ENCODE measurements at places on chromosomes 12 and 14.
A peak's percentile ranks its signal among the peaks of the same experiment; 100 is the strongest.

DNA sequence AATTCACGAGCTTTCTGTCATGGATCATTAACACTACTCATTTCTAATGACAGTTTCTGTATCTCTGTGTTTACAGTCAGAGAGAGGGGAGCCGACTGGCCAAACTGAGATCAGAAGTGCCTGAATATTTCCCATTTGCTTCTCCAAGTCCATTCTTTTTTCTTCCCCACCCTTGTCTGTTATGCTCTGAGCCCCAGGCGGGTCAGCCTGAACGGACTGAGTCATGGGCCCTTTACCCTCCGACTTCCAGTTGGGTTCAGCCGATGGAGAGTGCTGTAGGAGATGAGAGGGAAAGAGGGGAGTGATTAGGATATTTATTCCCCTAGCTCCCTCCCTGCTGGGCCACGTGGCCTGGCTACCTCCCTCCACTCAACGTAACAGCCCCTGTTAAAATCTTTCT lies 104.7 kb downstream of the PAH start:
- DNase-seq, result no peak

DNA sequence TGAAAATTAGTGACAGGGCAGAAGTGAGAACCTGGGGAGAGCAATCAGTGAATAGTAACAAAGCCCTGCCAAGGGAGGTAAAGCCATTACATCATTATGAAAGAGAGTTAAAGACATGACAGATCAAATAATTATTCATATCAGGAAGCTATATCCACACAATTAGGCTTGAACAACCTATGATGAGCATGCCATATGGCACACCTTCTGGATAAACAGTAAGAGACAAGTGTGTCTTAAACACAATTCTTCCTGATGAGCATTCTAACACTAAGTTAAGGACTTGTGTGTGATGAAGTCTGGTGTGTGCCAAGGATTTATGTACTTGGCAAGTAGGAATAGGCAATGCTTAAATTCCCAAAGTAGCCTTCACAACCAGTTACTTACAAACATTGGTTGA lies 76.1 kb downstream of the GALNT4 start:
- no peak for DNase-seq

DNA sequence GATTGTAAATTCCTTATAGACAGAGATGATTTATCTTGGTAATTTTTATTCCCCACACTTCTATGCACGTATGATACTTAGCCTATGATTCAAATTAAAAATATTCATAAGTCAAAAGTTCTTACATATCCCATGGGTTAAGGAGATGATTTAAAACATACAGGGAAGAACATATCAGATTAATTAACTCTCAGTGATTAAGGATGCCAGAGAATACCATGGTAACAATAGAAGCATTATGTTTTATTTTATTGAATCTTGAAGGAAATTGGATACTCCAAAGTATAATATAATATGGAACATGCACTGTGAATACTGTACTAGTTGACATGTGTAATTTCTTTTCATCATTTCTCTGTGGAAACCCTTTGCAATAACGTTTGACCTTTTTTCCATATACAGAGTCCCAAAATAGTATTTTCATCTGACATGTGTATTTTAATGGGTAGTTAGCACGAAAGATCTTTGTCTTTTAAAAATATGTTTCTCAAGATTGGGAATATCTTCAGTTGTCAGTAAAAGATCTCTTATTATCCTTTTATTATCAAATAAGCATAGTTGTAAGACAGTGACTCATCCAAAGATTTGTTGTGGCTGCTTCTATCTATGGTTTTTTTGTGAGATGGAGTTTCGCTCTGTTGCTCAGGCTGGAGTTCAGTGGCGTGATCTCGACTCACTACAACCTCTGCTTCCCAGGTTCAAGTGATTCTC lies 166.7 kb downstream of the RAD51B start:
- no peak for DNase-seq

DNA sequence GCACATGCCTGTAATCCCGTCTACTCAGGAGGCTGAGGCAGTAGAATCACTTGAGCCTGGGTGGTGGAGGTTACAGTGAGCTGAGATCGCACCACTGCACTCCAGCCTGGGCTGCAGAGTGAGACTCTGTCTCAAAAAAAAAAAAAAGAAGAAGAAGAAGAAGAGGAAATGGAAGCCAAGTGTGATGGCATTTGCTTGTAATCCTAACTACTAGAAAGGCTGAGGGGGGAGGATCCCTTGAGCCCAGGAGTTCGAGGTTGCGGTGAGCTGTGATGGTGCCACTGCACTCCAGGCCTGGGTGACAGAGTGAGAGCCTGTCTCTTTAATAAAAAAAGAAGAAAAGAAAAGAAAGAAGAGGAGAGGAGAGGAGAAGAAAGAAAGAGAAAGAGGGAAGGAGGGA lies 52.1 kb downstream of the LGMN start:
- DNase-seq, result no peak

DNA sequence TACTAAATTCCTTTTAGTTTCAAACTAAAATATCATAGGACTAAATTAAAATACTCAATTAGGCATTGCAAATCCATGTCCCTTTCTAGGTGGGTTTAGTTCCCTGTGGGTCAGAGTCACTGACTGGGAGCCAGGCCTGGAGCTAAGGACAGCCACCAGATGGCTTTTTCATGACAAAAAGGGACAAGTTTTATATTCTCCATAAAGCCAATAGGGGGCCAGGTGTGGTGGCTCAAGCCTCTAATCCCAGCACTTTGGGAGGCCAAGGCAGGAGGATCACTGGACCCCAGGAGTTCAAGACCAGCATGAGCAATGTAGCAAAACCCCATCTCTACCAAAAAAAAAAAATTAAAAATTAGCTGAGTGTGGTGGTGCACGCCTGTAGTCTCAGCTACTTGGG lies 35.4 kb upstream of the EIF5 start:
- peak; percentile 22 for DNase-seq

GRCh38 chr12:47804171-47804570 lies 15.5 kb downstream of the HDAC7 start:
- DNase-seq, result no peak

GRCh38 chr14:79543967-79544697 lies 667.2 kb downstream of the DIO2 start:
- DNase-seq, result no peak

DNA sequence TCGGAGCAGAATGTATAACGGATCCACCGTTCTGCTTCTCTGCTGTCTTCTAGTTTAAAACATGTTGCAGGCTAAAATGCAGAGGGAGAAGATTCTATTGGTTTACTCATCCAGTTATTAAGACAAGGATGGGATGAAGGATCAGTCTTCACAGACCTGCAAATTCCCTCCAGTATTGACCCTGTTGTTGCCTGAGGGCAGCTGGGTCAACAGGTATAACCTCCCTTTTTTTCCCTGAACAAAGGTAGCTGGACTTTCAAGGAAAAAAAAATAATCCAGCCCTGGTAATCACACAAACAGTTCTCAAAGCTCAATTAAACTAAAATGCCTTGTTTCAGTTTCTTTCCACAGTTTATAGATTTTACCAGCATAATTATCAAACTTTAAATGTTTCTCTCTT lies 480.6 kb downstream of the ZFP36L1 start:
- no peak for DNase-seq

GRCh38 chr12:93089805-93090569 lies 160.9 kb upstream of the EEA1 start:
- peak; percentile 66 for DNase-seq

- DNase-seq, result no peak
Observed at GRCh38 chr12:104515899-104516298, 59.2 kb downstream of the CHST11 start.

DNA sequence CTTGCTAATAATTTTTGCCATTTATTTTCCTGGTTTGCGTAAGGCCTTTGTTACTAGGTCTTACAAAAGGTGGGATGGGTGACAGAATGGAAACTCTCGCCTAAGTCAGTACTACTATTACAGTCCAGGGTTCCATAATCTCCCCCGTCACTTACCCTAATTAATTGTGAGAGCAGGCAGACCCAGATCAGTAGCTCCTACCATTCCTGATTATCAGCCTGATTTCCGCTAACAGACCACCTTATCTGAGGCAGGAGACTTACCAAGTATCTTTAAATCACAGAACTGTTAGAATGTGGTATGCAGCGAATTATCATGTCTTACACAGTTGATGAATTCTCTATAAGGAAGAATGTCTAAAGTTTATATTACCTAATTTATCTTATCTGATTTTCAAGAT lies 234.7 kb downstream of the FOXN3 start:
- DNase-seq, result no peak

- DNase-seq, result no peak
Observed at GRCh38 chr12:46356655-46357437, 15.7 kb downstream of the SLC38A2 start.

- peak; percentile 10 for DNase-seq
Observed at GRCh38 chr12:6606331-6607131, 648 bp downstream of the CHD4 start.

- DNase-seq, result no peak
Observed at GRCh38 chr12:103801709-103802585, 39.1 kb downstream of the NT5DC3 start.

- DNase-seq, result peak; percentile 26
Observed at GRCh38 chr12:113912760-113913329, 53.3 kb downstream of the RBM19 start.

DNA sequence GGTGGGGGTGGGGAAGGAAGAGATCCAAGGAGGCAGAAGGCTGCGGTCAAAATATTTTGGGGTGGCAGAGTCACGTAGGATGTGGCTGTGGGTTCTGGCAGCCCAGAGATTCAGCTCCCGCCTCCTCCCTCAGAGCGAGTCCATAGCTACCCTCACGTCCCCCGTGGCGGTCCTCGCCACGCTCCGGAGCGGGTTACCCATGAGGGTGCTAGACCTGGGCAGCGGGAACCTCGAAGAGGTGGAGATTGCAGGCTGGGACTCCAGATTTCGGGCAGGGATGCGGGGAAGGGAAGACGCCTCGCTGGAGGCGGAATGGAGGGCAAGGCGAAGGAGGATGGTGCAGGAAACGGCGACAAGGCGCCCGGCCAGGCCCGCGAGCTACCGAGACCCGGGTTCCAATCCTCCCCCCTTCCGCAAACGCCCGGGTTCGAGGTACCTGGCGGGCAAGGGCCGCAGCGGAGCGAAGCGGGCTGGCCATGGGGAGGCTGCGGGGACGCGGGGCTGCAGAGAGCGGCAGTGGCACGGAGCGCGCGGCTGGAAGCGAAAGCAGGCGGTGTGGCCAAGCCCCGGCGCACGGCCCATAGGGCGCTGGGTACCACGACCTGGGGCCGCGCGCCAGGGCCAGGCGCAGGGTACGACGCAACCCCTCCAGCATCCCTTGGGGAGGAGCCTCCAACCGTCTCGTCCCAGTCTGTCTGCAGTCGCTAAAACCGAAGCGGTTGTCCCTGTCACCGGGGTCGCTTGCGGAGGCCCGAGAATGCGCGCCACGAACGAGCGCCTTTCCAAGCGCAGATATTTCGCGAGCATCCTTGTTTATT lies 46.2 kb downstream of the BCAT1 start:
- no peak for DNase-seq

GRCh38 chr12:32305163-32305562 lies 94.2 kb upstream of the FGD4 start:
- peak; percentile 35 for DNase-seq

- DNase-seq, result no peak
Observed at GRCh38 chr14:65549429-65549828, 136.9 kb downstream of the FUT8 start.

DNA sequence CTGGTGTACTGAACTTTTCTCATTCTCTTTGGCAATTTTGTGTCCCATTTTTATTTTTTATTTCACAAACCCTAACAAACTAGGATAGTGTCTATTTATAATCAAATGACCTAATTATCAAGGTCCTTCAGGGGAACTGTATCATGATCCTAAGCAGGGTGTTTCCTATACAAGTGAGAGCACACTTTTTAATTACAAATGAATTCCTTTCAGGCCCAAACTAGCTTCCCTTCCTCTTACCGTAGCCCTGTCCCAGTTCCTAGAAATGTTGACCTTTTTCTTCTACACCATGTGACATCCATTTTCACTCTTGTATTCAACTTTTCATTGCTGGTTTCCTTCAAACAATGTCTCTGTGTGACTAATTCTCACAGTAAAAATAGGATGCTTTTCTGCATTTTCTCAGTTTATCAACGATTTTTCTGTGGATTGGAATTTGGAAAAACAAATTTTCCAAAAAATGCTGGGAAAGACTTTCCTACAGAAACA lies 411.4 kb downstream of the CCDC91 start:
- no peak for DNase-seq

DNA sequence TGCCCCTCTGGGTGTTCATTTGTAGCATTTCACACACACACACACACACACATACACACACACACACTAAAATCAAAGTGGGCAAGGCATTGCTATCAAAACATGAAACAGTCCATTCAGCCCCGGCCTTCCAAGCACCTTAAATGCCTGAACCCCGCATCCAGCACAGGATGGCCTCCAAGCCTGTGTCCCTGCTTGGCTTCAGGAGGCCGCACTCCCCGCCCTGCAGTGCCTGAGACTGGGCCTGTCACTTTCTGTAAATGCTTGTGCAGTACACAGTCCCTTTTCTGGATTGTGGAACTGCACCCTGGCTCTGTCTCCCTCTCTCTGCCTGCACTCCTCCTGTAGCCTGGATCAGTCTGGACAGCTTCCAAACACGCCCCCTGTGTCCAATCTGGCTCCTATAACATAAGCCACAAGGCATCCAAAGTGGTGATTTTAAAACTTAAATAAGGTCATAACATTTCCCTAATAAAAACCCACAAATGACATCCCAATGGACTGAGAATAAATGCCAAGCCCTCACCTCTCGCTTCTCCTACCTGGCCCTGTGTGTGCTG lies 972.2 kb upstream of the TMEM132C start:
- no peak for DNase-seq

- DNase-seq, result no peak
Observed at GRCh38 chr12:2934371-2934770, 24.8 kb upstream of the TEAD4 start.

DNA sequence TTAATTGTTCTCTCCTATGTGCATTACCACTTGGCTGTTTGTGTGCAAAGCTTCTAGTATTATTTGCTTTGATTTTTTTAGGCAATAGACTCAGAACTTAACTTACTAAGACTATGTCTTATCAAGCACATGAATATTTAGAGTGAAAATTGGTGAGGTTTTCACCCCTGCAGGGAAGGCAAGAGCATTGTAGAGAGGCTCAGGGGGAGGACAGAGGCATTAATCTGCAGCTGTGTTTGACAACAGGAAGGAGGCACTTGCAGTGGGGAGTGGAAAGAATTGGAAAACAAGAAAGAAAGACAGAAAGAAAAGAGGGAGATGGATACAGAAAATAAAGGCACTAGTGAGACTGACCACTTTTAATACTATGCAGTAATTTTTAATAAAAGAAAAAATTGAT lies 431.6 kb downstream of the PDZRN4 start:
- no peak for DNase-seq

DNA sequence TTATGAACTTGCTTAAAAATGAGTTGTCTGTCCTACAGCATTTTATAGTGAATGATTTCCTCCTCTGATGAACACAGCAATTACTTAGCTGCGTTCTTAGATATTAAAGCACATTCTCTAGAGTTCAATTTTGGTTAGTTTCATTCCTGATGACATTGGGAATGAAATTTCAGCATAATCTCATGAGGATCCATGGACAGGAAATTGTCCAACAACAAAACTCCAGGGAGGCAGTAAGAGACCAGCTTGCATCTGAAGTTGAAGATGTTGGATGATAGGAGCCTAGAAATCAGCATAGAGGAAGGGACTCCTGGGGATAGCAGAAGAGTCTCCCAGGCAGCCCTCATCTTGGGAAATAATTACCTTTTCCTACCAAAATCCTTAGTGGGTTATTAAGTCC lies 128.7 kb upstream of the RAP1B start:
- no peak for DNase-seq

GRCh38 chr12:46456356-46457334 lies 84.1 kb upstream of the SLC38A2 start:
- DNase-seq, result no peak

- no peak for DNase-seq
Observed at GRCh38 chr12:127803545-127803944, 463.4 kb upstream of the TMEM132C start.

- no peak for DNase-seq
Observed at GRCh38 chr12:50751948-50752721, 11.8 kb upstream of the ATF1 start.
